ENCODE measurements at places on chromosomes 7 and 10.

GRCh38 chr10:71372882-71373495, 23.7 kb upstream of the CDH23 start:
- no peak for DNase-seq

DNA sequence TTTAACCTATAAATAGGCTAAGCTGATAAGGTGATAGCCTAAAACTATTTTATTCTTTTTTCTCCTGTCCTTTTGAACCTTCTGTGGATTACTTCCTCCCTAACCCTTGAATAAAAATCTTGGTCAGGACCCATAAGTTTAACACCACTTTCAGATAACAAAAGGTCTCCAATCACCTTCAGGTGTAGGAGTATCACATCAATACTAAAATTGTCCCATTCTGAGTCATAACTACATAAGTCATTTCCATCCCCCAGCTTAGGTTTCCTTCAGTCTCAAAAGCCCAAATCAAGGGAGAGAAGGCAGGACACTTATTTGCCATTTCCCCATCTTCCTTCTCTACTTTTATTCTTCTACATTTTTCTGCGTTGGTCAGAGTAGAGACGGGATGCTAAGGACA, 56.9 kb upstream of the WNT16 start:
- DNase-seq = no peak

DNA sequence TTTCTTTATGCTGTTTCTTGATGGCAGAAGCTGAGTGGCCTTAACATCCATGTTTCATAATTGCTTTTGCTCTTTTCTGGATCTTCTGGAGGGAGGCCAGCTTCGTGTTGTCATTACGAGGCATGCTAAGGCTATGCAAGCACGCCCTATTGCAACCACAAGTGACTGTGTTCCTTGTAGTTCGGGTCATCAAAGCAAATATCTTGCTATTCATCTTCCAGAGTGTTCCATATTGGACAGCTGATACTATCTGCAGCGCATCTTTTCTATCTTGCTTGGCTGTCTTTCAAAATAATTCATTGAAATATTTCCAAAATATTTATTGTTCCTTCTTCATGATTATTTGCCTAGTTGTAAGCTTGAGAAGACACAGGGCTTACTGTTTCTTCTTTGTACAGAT, 5.0 kb downstream of the EPHB6 start:
- no peak for DNase-seq

DNA sequence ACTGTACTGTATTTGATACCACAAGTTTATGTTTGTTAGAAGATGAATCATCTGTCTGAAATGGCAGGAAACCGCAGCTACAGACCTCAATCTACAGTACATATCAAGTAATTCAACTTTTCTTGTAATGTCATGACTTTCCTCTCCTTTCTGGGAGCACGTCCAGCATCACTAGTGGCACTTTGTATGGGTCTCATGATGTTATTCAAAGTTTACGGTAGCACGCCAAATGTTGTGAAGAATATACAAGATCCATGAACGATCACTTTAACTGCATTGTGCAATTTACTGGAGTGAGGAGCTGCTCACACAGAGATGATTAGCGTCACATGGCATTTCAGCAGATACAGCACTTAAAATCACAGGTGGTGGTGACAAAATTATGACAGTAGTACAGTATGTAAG, 257.8 kb upstream of the GNAI1 start:
- no peak for DNase-seq

GRCh38 chr7:149741629-149742028, 31.8 kb downstream of the ZNF467 start:
- DNase-seq = no peak

DNA sequence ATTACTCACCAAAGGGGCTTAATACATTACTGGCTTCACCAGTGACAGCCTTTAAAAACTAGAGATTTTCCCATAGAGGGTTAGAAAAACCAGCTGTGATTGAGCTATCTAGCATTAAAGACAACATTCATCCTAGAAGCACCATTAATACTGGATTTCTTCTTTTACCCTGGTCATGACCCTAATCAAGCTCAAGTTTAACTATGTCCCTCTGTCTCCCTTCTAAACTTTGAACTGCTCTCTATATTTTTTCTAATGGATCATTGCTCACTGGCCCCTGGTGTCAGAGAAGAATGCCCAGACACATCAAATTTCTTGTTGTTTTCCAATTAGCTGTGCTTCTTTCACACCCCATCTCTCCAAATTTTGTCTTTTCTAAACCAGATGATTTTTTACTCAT, 1101.3 kb downstream of the XPNPEP1 start:
- no peak for DNase-seq

DNA sequence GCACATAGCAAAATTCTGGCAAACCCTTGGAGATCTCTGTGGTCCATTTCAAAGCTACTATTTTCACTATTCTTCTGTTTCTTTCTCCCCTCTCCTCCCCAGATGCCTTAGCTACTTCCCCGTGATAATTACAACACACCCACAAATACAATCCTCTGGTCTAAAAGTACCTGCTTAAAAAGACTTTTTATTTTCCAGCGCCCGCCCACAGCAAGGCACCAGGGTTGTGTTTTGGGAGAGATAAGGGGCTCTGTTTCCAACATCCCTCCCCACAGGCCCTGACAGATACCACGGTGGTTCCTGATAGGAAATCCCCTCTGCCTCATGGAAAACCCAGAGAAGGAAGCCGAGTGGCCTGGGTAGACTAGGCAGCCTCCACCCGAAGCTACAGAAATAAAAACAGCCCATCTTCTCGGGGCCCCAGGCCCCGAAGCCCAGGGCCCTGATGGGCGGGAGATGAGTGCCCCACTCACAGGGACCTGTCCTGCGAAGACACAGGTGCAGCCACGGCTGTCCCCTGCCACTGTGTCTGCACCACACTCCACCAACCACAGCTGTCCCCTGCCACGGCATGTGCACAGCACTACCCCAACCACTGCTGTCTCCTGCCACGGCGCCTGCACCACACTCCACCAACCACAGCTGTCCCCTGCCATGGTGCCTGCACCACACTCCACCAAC, 19.7 kb downstream of the CALML5 start:
- no peak for DNase-seq

- no peak for DNase-seq
Observed at GRCh38 chr7:151729521-151729921, 147.4 kb downstream of the PRKAG2 start.
